Activated naive CD8-positive, alpha-beta T cell treated with anti-CD3 and anti-CD28 coated beads, Interleukin-2, amount 10 ng/mL, durations not matched to agents 7 days and 5 days (primary cell): ENCODE measurements at places on chromosomes 4 and X. TPM values are rescaled to one million over a fixed set of nuclear protein-coding genes. Genes with fewer than 3 reads are reported as not detected.

DNA sequence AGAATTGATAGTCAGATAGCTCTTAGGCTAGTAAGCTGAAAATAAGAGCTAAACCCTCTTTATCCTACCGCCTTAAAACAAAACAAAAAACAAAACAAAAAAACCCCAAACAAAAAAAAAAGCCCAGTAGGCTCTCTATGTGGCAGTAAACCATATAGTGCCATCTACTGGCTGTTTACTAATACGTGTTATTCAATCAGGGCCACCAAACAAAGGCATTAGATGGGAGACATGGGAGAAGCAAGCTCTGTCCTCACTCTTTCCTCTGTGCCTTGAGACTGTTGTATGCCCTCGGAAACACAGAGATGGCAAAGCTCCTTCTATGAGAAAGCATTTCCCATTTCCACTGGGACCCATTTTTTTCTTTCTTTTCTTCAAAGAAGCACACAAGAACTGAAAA is 148.8 kb upstream of the MID1 start:
- no peaks in the 10 kb centered on the region for H3K27me3 ChIP-seq
- no peak overlapping the region for H3K4me3 ChIP-seq
- H3K4me1 ChIP-seq, result no peaks in the 10 kb centered on the region

GRCh38 chr4:176654565-176655216 is 138.0 kb downstream of the VEGFC start:
- H3K4me1 ChIP-seq, result no peaks in the 10 kb centered on the region
- H3K27me3 ChIP-seq, result no peaks in the 10 kb centered on the region
- H3K36me3 ChIP-seq, result no peaks in the 10 kb centered on the region
- H3K4me3 ChIP-seq, result no peak overlapping the region
- DNase-seq, result no peak
- H3K27ac ChIP-seq, result no peak overlapping the region

DNA sequence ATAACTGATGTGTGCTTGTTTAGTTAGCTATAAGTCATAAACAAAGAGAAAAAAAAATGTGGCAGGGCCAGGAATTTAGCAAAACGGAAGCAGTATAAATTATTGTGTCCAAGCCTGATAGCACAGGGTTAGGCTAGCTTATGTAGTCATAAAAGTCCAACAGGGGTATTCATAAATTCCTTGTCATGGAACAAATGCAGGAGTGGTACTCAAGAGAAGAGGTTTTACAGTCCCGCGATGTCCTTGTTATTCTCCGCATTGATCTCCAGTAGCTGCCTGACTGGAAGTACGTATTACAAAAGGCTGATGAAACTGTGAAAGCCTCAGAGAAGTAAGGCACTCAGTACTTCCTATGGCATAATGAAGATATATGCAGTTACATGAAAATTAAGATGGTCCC is 336.9 kb upstream of the TRAM1L1 start:
- no peak overlapping the region for H3K27ac ChIP-seq
- no peaks in the 10 kb centered on the region for H3K27me3 ChIP-seq
- no peaks in the 10 kb centered on the region for H3K36me3 ChIP-seq
- H3K4me1 ChIP-seq, result no peaks in the 10 kb centered on the region
- no peak overlapping the region for H3K4me3 ChIP-seq

DNA sequence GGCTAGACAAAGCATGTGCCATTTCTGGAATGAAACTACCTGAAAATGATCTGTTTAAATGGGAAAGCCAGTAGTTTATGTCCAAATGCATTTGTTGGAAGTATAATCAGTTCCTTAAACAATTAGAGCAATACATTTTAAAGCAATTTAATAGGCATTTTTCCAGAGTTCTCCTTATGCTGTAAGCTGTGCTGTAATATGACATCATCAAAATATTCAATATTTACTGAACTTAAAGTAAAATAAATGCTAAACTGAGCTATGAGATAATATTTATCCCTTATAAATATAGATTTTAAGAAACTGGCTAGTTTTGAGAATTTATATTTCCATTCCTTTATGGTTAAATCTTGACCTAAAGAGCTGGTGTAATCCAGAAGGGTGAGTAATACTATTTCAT is 7.9 kb downstream of the SLC4A4 start:
- peaks cover 20% of the 10 kb centered on the region for H3K27me3 ChIP-seq
- no peaks in the 10 kb centered on the region for H3K4me1 ChIP-seq
- no peak for DNase-seq
- no peaks in the 10 kb centered on the region for H3K36me3 ChIP-seq

The FBXO8 gene
- total RNA-seq, result 20.6 TPM

The UGT8 gene
- 0.17 TPM for total RNA-seq

The LAS1L gene
- total RNA-seq, result 41.1 TPM

The FGF16 gene
- total RNA-seq, result not detected

GRCh38 chrX:71162981-71163380 is 18.3 kb downstream of the NLGN3 start:
- peak overlapping the region; percentile 61 for H3K27ac ChIP-seq
- no peak for DNase-seq
- no peaks in the 10 kb centered on the region for H3K27me3 ChIP-seq
- peaks cover 10% of the 10 kb centered on the region for H3K36me3 ChIP-seq
- no peak overlapping the region for H3K4me3 ChIP-seq
- peaks cover 5% of the 10 kb centered on the region for H3K4me1 ChIP-seq

DNA sequence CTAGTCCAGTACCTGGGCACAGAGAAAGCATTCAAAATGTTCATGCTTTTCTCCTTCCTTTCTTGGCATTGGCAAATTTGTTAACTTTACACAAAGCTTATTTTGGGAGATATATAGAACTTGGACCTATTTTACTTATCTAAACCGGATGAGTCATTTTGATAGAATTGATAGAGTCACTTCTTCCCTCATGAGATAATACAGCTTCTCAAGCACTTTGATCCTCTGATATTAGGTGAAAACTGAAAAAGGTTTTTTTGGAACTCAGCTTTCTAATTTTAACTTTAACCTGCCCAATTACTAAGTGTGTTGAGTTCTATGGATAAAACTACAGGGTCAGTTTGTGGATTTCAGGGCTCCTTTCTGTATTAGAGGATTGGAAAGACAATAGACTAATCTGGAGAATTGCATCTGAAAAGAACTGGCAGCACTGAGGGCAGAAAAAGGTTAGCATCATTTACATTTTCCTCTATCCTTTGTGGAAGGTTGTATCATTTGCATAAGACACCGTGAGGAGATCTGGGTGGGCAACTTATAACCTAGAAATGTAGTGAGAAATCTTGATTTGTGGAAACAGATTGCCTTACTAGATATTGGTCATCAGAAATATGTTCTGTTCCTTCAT is 2.4 kb downstream of the WDR44 start:
- DNase-seq, result no peak
- peak overlapping the region; percentile 97 for H3K27ac ChIP-seq
- peak overlapping the region; percentile 98 for H3K4me3 ChIP-seq
- H3K4me1 ChIP-seq, result peaks cover 34% of the 10 kb centered on the region

GRCh38 chr4:163166041-163166579 is 580 bp downstream of the NAF1 start:
- H3K4me1 ChIP-seq, result peaks cover 27% of the 10 kb centered on the region
- H3K36me3 ChIP-seq, result peaks cover 11% of the 10 kb centered on the region
- peak; percentile 73 for DNase-seq

The GLOD5 gene
- total RNA-seq, result not detected

The CXCL5 gene
- total RNA-seq, result not detected

DNA sequence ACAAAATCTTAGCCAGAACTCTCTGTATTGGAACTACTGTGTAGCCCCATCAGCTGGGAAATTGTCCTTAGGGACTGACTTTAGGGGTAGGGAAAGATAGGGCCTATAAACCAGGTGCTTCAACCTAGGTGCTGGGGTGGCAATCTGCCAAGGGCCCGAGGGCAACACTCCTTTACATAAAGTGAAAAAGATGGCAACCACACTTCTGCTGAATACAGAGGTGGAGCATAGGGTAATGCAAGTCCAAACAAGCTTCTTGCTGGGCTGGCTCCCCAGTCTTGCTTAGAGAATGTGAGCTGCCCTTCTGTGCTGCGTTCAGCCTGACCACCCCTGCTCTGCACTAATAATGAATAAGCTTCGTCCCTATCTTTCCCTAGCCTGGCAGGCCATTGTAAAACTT is 9.8 kb downstream of the ZBTB33 start:
- H3K4me1 ChIP-seq, result peaks cover 3% of the 10 kb centered on the region
- H3K27me3 ChIP-seq, result peaks cover 2% of the 10 kb centered on the region
- no peaks in the 10 kb centered on the region for H3K36me3 ChIP-seq
- DNase-seq, result no peak

GRCh38 chr4:158541506-158541905 is 19.8 kb downstream of the RXFP1 start:
- H3K27me3 ChIP-seq, result peaks cover 4% of the 10 kb centered on the region
- H3K36me3 ChIP-seq, result no peaks in the 10 kb centered on the region
- H3K4me3 ChIP-seq, result no peak overlapping the region
- no peak overlapping the region for H3K27ac ChIP-seq
- no peak for DNase-seq
- peaks cover 3% of the 10 kb centered on the region for H3K4me1 ChIP-seq

DNA sequence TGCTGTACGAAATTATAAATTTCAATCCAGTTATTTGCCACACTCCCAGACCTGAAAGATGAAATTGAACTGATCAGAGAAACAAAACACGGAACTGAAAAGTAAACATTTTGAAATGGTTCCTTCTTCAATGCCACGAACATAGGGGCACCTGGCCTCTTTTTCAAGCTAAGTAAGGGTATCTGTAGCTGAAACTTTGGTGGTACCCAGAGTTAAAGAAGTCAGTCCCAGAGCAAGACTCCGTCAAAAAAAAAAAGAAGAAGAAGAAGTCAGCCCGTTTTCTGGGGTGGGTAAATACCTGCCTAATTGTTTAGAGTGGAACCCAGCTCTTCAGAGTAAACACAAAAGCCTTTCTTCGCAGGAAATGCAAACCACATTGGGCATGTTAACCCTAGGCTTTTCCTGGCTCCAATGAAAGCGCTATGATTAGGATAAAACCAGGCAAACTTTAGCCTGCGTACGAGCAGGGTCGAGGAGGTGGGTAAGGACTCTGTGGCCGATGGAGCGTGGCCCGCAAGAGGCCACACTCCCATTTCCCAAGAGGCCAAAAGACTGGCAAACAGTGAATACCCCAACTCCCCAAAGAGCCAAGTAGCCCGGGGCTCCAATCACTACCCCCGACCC is 1.3 kb downstream of the ANTXR2 start:
- no peak for DNase-seq
- peak overlapping the region; percentile 94 for H3K4me3 ChIP-seq
- peaks cover 26% of the 10 kb centered on the region for H3K4me1 ChIP-seq
- peaks cover 5% of the 10 kb centered on the region for H3K27me3 ChIP-seq
- peak overlapping the region; percentile 86 for H3K27ac ChIP-seq
- H3K36me3 ChIP-seq, result peaks cover 18% of the 10 kb centered on the region

The PAK3 gene
- 0.44 TPM for total RNA-seq

The RAB9B gene
- 0.37 TPM for total RNA-seq

The HGFAC gene
- total RNA-seq, result not detected
